ENCODE measurements at places on chromosomes 2 and 18. TPM values are rescaled to one million over a fixed set of nuclear protein-coding genes. Genes with fewer than 3 reads are reported as not detected.

DNA sequence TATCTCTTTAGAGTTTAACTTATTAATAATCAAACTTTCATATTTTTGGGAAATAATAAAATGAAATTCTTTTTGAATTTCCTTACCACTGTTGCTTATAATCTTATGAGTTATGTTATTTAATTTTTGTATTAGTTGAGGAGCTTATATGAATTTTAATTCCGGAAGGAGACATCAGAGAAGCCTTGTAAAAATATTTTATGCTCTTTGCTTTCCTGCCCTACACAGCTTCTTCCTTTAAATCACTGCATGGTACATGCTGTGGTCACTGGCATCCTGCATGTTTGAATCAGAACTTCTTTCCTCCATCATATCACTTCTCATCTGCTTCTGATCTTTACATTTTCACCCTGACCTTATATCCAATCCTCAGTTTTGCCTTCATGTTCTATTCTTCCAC, 266.7 kb upstream of the ZSWIM2 start:
- no peak for DNase-seq

- no peak for DNase-seq
Observed at GRCh38 chr2:46568212-46569009, 89.0 kb downstream of the TMEM247 start.

GRCh38 chr2:112916145-112916571, 5.2 kb downstream of the IL37 start:
- peak; percentile 78 for DNase-seq

- DNase-seq: peak; percentile 91
Observed at GRCh38 chr2:95269036-95269680, 5.1 kb upstream of the PROM2 start.

GRCh38 chr2:77488141-77488540, 34.0 kb downstream of the LRRTM4 start:
- no peak for DNase-seq

- DNase-seq: no peak
Observed at GRCh38 chr2:232502911-232503808, 15.5 kb upstream of the ECEL1 start.

- no peak for DNase-seq
Observed at GRCh38 chr2:20758997-20759396, 63.9 kb downstream of the LDAH start.

DNA sequence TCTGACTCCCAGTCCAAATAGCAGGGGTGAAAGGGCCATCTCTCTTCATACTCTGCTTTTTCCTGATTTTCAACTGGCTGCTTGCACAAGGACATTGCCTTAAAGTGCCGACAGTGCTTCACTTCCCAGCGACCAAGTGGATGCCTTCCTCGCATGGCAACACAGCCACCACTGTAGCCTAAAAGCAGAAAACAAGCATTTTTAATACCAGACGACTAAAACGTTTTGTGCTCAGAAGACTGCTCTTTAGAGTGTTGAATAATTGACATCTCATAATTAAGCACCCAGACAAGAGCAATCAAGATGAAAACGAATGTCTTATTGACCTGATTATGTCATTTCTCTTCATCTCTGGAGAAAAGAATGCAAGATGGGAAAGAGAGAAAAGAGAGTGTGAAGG, 75.2 kb downstream of the PLA2R1 start:
- no peak for DNase-seq

GRCh38 chr18:8741532-8741931, 36.2 kb downstream of the MTCL1 start:
- DNase-seq: no peak

DNA sequence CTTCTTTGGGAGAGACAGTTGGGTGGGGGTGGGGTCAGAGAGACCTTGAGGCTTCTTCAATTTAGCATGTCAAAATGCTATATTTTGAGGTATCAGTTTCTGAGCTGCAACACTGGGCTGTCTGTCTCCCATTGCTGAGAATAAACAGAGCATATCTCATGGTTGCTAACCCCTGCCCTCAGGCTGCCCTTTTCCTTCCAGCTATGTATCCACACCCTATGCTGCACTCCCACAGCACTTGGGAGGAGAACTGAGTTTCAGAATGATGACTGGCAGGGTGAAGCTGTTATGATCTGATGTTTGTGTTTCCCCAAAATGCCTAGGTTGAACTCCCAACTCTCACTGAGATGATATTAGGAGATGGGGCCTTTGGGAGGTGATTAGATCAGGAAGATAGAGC, 794.0 kb downstream of the RNF144A start:
- DNase-seq: no peak

- DNase-seq: no peak
Observed at GRCh38 chr2:145383961-145384360, 864.0 kb upstream of the ZEB2 start.

DNA sequence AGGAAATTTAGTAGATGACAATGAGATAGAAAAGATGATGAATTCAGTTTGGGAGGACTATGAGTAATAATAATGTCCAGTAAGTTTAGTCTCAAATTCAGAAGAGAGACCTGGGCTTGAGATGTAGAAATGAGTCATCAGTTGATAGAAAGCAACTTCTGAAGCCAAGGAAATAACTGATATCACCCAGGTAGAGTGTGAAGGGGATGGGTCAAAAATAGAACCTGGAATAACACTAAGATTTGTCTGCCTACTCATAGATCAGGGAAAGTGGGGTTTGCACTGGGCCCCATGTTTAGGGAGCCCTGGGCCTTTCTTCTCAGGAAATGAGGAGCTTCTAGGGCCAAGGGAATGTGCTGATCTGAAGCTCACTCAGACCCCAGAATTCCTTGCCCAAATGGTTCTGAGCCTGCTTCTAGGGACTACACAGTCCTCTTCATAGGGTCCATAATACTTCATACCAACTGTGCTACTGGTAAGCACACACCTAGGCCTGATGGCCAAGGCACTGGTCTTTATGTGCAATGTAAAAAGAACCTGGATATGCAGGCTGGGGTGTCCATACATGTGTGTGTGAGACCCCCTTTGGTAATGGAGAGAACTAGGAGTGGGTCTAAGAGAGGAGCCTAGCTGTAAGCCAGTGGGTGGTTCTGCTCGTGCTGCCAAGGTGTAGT, 141.2 kb downstream of the IKZF2 start:
- DNase-seq: no peak

DNA sequence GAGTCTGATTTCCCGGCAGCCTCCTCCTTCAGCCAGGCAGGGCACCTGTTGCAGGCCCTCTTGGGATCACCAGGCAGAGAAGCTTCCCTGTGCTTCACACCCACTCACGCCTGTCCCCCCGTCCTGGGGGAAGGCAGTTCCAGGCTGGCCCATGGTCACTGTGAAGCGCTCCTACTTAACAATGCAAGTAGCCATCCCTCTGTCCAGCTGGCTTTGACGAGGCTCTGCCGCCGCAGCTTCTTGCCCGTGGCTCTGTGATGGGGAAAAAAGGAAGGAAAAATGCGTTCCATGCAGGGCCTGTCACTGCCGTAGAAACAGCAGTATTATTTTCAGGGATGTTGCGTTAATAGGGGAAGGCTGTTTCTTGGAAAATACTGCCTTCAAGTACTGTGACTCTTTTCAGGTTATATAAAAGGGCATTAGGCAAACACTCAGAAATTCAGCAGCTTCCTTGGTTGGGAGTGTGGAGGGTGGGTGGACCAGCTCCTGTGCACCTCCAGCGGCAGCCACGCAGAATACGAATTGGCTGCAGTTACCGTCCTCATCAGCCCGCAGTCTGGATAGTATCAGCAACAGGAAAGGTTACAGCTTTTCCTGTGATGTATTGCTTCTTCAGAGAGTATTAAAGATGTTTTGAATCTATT, 232.3 kb downstream of the KLHL29 start:
- no peak for DNase-seq

GRCh38 chr2:74461187-74462053, 3.2 kb downstream of the WBP1 start:
- DNase-seq: no peak

DNA sequence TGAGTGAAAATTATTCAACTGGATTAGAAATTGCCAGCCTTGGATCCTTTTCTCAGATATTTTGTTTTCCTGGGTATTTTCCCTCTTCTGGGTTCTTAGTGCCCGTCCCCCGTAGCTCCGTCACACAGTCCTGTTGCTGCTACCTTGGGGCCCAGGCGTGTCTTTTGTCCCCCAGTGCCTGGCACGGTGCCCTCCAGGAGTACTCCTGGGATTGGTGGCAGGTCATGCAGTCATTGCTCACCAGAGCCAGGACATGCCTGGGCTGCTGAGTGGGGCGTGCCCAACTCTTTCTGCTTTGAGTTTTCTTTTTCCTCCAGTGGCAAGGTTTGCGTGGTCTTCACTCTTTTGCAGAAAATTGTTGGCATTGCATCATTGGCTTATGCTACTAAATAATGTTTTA, 275.2 kb downstream of the AGAP1 start:
- no peak for DNase-seq

GRCh38 chr2:45884126-45884525, 232.7 kb downstream of the PRKCE start:
- no peak for DNase-seq

GRCh38 chr2:186995092-186995491, 146.1 kb upstream of the ZSWIM2 start:
- no peak for DNase-seq

DNA sequence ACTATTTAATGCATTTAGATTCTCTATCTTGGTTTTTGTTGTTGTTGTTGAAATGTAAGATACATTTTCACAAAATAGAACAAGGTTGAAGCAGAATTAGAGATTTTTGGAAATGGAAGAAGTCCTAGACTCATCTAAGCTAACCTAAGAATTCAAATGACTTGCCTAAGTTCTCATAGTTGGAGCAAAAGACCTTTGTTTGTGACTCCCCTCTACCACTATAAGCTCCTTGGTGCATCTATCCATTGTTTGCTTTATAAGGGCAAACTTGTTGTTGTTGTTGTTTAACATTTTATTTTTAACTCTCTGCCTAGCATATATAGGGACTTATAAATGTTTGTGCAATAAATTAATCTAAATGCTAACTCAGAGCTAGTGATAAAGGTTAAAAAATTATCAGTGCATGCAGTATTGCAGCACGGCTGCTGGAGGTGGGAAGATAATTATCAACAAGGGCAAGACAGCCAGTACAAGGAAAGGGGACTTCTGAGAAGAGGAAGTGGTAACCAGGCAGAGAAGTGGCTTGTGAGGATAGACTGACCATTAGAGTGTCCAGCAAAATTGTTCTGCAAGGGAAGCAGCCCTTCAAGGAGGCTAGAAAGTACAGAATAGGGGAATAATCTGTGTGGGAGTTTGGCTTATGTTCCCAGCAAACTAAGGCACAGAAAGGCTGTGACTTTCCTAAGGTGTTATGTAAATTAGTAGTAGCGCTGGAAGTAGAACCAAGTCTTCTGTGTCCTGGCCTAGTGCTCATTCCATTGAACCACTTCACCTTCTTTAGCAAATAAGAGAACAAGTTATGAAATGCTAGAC, 38.1 kb upstream of the ACYP2 start:
- no peak for DNase-seq

DNA sequence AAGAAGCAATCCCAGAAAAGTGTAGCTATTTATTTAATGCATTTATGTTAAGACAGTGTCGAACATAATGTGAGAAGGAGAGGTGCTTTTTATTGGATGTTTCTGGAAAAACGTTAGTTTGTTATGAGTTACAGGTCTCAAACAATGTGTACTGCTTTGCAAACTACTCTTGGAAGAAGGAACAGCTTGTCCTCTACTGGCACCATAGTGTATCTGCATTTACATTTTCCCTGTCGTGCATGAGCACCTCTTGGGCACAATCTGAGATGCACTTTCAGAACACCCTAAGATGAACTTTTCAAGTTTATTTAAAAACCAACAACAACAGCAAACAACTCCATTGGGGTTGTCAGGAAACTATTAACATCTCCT, 22.8 kb downstream of the CCNYL1 start:
- no peak for DNase-seq

DNA sequence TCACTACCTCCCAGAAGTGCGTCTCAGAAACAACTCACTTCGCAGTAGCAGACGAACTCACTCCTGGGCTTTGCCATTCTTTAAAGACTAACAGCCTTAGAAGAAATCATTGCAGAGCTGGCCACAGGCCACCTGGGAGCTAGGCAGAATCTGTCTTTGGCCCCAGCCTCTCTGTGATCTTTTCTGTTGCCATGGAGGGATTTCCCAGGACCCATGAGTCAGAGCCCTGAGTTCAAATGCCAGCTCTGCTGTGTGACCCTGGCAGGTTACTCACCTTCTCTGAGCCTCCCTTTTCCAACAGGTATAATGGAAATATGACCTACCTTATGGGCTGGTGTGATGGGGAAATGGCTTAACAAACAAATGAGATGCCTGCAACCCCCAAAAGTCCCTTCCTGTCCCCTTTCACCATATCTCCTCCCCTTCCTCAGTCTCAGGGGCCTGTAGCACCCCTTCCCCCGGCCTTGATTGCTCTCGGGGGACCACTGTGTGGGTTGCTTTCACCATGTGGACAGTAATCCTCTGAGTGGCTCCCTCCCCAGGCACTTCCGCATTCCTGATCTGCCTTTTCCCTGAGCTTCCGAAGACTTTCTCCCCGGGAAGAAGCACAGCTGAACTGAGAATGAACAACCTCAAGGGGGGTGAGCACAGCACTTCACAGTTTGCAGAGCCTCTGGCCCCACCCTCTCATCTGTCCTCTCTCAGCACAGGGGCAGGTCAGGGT, 34.0 kb upstream of the SLC66A3 start:
- no peak for DNase-seq

- no peak for DNase-seq
Observed at GRCh38 chr2:150099805-150100204, 387.7 kb downstream of the RND3 start.

- DNase-seq: no peak
Observed at GRCh38 chr2:50529600-50530218, 502.2 kb downstream of the NRXN1 start.

The ALK gene
- 0.83 TPM for total RNA-seq

The EFHD1 gene
- 23.7 TPM for total RNA-seq

The LYPD6B gene
- not detected for total RNA-seq

The CCDC85A gene
- 4.0 TPM for total RNA-seq

The ASB18 gene
- not detected for total RNA-seq

The TMEM87B gene
- 14.1 TPM for total RNA-seq

The KCNE4 gene
- total RNA-seq: 20.7 TPM

The DAW1 gene
- total RNA-seq: 0.26 TPM

The RAMP1 gene
- 233 TPM for total RNA-seq

The ARHGEF33 gene
- total RNA-seq: 0.66 TPM

The WNT10A gene
- total RNA-seq: 0.17 TPM

The HAAO gene
- 2.9 TPM for total RNA-seq

The KIF5C gene
- 4.6 TPM for total RNA-seq

The ORC4 gene
- total RNA-seq: 20.2 TPM

Measured in esophagus muscularis mucosa (tissue), 4 donors.